ENCODE measurements at places on chromosomes 7 and 10.

- DNase-seq: peak; percentile 58
Measured at GRCh38 chr10:80504158-80504811, 33.4 kb upstream of the SH2D4B start.

DNA sequence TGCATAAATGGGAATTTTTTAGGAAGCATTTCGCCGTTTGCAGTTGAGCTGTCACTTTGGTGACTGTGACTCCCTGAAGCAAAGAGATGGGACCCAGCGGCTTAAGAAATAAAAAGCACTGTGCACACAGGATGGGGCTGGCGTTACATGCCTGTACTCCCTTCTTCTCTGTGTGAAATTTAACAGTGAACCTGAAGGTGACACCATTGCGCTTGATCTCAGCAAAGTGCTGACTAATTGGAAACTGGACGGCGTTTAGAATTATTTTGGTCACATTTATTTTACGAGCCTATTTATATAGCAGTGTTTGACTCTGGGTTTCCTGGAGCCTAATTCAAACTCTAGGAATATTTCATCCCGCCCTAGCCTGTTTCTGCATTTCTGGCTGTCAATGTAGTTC lies 146.2 kb downstream of the PAXIP1 start:
- no peak for DNase-seq

DNA sequence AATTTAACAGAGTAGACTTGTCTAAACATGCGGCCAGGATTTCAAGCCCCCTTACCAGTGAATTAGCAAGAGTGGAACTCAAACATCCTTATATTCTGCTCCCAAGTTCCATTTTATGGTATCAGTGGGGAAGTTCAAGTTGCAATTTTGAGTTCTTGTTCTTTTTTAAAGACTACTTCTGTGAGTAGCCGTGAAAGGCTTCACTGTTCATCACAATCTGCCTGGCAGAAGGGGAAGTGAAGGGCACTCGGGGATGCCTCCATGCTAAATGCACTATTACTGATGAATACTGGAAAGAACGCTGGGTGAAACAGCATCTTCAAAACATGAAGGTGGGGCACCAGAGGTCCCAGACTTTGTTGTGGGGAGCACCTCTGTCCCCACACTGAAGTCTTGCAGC lies 22.4 kb upstream of the FGL2 start:
- no peak for DNase-seq

DNA sequence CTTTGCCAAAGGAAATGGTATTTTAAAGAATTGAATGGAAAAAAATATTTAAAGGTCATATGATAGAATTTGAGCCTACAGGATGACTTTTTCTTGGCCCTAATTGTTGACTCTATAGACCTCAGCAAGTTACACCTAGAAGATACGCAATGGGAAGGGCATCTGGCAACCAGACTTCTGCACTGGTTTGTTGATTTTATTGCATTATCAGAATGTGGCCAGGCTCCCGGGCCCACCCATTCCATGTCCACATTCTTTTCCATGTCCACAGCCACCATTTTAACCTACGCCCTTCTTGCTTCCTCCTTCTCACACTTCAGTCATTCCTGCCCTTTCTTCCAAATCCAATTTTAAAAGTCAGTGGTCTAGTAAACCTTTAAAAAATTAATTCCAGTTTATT lies 738.4 kb downstream of the SUGCT start:
- no peak for DNase-seq

DNA sequence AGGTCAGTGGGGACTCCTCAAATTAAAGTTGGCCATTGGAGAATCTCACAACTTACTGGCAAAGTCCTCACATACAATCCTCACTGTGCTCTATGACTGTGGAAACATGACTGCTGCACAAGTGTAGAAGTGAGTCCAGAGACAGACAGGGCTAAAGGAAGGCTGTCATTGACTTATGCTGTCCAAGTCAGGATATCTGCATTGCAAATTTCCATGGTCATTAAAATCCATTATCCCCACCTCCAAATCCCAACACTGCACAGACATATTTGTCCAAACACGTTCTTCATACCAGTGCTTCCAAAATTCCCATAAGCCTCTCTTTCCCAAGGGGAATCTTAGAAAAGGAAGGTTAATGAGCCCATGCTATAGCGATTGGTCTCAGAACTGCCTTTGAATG lies 396.8 kb upstream of the ANKRD30A start:
- no peak for DNase-seq

DNA sequence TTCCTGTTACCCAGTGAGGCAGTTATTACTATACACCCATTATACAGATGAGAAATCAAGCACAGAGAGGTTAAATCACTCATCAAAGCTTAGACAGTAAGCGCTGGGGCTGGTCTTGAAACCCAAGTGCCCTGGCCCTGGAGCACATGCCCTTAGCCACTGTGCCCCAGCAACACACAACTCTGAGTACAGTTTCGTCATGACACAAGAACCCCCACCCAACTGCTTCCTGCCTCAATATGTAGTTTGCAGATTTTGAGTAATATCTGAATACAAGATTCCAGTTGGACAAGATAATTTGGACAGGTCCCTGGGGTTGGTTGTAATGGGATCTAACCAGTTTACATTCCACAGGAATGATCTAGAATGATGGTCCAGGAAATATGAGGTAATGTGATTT lies 62.8 kb downstream of the SH3PXD2A start:
- DNase-seq: no peak

GRCh38 chr7:155371331-155371883 lies 73.7 kb downstream of the INSIG1 start:
- DNase-seq: no peak

DNA sequence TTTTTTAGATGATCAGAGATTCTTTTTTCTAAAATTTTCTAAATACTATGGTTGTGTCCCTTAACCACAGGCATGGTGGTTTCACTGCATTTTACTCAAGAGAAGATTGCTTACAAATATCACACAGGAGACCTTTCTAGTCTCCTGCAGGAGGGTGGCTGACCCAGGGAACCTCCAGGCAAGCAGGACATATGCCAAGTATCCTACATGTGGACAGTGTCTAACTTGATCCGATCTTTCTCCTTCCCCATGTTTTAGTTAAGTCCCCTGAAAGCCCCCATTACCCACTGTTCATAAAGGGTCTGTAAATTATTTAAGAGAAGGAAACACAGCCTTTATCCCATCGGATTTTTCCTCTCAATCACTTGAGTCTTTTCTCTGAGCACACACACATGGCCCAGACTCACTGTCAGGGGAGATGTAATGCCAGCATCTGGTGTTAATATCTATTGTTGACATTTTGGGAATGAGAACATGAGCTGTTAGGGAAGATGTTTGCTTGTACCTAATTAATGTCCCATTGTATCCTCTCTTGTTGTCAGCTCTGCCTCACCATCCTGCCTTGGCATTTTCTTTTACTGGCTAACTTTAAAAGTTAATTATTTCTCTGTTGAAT lies 755.2 kb downstream of the AUTS2 start:
- no peak for DNase-seq

DNA sequence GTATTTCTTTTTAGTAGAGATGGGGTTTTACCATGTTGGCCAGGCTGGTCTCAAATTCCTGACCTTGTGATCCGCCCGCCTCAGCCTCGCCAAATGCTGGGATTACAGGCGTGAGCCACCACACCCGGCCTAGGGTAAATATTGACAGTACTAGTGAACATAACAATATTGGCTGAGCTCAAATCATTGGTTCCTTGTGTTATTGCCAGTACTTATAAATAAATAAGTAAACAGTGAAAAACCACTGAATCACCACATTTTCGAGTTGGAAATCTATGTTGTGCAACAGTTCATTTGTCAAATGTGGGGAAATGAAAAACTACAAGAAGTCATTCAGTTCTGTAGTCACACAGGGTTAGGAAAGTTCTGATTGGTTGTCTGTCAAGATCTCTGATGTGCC lies 15.8 kb downstream of the RPP30 start:
- DNase-seq: no peak

GRCh38 chr10:43307306-43307705 lies 40.4 kb upstream of the RASGEF1A start:
- no peak for DNase-seq

DNA sequence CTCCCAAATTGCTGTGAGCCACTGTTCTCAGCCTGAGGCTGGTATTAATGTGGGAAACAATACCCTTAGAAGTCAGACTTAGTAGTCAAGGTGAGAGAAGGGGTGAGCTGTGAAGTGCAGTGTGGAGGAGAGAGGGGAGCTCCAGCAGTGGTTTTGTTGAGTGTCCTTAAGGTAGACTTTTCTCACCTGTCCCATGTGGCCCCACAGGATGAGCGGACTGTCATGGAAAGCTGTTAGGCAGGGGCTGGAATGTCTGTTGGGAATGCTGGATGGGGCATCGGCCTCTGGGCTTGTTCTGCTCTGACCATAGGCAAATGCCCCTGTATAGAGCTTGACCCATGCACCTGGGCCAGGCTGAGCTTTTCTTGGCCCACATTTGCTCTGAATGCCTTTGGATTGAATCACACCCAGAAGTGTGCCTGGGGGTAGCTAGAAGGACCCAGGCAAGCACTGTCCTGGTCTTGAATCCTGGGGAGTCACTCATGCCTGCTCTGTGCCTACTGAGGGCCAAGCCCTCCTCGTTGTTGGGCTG lies 36.3 kb upstream of the SH2D4B start:
- DNase-seq: no peak
